Activated T-helper 17 cell treated with anti-CD3 and anti-CD28 coated beads, Interleukin-2, amount 50 U/mL, for 72 hours (primary cell): ENCODE measurements at places on chromosomes 13 and 19.

GRCh38 chr13:39779337-39780265, 124.1 kb downstream of the COG6 start:
- no peaks in the 10 kb centered on the region for H3K36me3 ChIP-seq
- H3K27me3 ChIP-seq = no peaks in the 10 kb centered on the region
- H3K4me1 ChIP-seq = peaks cover 33% of the 10 kb centered on the region
- ATAC-seq = no peak
- H3K27ac ChIP-seq = peak overlapping the region; percentile 91

DNA sequence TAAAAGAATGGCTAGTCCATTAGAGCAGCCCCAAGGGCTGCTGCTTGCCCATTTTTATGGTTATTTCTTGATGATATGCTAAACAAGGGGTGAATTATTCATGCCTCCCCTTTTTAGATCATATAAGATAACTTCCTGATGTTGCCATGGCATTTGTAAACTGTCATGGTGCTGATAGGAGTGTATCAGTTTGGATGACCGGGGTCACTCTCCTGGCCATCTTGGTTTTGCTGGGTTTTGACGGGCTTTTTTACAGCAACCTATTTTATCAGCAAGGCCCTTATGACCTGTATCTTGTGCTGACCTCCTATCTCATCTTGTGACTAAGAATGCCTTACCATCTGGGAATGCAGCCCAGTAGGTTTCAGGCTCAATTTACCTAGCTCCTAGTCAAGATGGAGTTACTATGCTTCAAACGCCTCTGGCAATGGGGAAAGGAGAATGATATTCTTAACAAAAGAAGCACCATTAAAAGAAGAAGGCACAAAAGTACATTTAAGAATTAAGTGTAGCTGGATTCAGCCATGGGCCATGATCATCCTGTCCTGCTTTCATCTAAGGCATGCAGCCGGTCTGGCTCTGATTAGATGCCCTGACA, 1156.0 kb downstream of the PCDH9 start:
- H3K36me3 ChIP-seq = no peaks in the 10 kb centered on the region
- no peaks in the 10 kb centered on the region for H3K4me1 ChIP-seq
- H3K4me3 ChIP-seq = no peak overlapping the region
- no peaks in the 10 kb centered on the region for H3K27me3 ChIP-seq
- no peak for ATAC-seq
- no peak overlapping the region for H3K27ac ChIP-seq

GRCh38 chr13:80477661-80478443, 136.9 kb upstream of the SPRY2 start:
- no peaks in the 10 kb centered on the region for H3K27me3 ChIP-seq
- no peaks in the 10 kb centered on the region for H3K4me1 ChIP-seq
- no peak overlapping the region for H3K27ac ChIP-seq
- no peak overlapping the region for H3K4me3 ChIP-seq
- no peak for ATAC-seq

DNA sequence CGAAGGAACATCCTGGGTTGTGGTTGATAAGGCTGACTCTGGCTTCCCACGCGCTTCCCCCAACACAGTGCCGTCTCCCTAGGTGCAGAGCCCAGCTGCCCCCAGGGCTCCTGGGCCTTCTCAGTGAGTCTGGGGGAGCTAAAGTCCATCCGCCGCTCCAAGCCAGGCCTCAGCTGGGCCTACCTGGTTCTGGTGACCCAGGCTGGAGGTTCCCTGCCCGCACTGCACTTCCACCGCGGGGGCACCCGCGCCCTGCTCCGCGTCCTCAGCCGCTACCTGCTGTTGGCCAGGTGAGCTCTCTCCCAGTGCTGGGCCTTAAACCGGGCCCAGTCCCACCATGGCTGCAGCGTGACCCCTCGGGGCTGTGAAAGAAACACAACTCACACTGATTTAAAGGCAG, 3.7 kb downstream of the TBC1D17 start:
- ATAC-seq = no peak
- no peaks in the 10 kb centered on the region for H3K4me1 ChIP-seq

- H3K27ac ChIP-seq = no peak overlapping the region
- H3K4me1 ChIP-seq = no peaks in the 10 kb centered on the region
- no peaks in the 10 kb centered on the region for H3K36me3 ChIP-seq
- no peak for ATAC-seq
- no peaks in the 10 kb centered on the region for H3K27me3 ChIP-seq
Observed at GRCh38 chr13:80824229-80824628, 483.3 kb upstream of the SPRY2 start.

GRCh38 chr13:59734393-59734792, 429.3 kb downstream of the DIAPH3 start:
- no peak overlapping the region for H3K4me3 ChIP-seq
- H3K27ac ChIP-seq = no peak overlapping the region
- ATAC-seq = peak; percentile 76
- H3K4me1 ChIP-seq = no peaks in the 10 kb centered on the region

DNA sequence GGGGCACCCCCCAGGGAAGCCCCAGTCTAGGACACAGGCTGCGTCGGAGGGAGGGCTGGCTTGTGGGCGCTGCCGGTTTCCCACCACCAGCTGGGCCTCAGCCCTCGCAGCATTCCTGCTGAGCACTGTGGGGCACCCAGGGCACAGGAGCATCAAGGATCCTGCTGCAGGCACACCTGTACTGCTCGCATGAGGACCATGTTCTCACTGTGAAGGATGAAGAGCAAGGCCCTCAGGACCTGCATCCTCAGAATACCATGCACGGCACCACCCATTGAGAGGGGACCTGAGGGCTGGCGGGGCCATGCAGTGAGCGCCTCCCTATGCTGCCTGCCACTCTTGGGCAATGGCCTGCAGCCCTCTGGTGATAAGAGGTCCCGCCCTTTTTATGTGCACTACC, 31.4 kb downstream of the TUBA3C start:
- H3K4me3 ChIP-seq = no peak overlapping the region
- peaks cover 12% of the 10 kb centered on the region for H3K27me3 ChIP-seq
- no peak overlapping the region for H3K27ac ChIP-seq
- no peaks in the 10 kb centered on the region for H3K4me1 ChIP-seq
- ATAC-seq = no peak
- H3K36me3 ChIP-seq = no peaks in the 10 kb centered on the region

- H3K27me3 ChIP-seq = no peaks in the 10 kb centered on the region
- H3K4me3 ChIP-seq = peak overlapping the region; percentile 55
- peaks cover 69% of the 10 kb centered on the region for H3K4me1 ChIP-seq
- peaks cover 4% of the 10 kb centered on the region for H3K36me3 ChIP-seq
Observed at GRCh38 chr19:15283141-15283883, 49.0 kb downstream of the BRD4 start.

GRCh38 chr13:30932481-30933353, at the start of gene TEX26:
TEX26 (plus strand) TSS chr13:30932656; CDS start chr13:30932716, 60 bp downstream.
- no peak within 1 kb of the TSS for H3K4me3 ChIP-seq
- H3K36me3 ChIP-seq = no peaks in the 10 kb centered on the region
- ATAC-seq = no peak
- H3K27me3 ChIP-seq = peaks cover 40% of the 10 kb centered on the region
- H3K4me1 ChIP-seq = no peaks in the 10 kb centered on the region

DNA sequence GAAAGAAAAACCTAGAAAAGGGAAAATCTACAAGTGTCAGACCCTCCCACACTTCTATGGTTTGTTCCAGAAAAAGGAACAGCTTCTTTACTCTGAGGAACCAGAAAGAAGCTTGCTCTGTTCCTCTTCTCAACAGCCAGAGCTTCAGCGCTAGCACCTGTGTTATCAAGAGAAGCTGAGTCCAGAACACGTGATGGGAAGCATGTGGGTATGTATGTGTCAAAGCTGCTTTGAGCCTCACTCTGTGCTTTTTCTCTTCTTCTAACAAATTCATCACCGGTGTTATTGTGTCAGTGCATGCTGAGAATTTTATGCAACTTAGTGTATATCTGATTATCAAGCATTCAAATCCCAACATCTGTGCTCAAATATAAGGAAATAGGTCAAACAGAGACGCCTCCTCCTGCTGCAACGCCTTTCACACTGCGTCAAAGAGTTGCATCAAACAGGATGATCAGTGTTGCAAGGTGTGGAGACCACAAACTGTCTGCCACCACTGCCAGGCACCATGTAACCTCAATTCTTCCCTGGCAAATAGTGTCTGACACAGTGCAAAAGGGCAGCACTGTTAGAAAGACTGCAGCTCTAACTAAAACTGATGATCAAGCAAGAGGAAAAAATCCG, 83.9 kb downstream of the LRRC63 start:
- H3K4me3 ChIP-seq = peak overlapping the region; percentile 85
- peak; percentile 85 for ATAC-seq
- no peaks in the 10 kb centered on the region for H3K27me3 ChIP-seq

DNA sequence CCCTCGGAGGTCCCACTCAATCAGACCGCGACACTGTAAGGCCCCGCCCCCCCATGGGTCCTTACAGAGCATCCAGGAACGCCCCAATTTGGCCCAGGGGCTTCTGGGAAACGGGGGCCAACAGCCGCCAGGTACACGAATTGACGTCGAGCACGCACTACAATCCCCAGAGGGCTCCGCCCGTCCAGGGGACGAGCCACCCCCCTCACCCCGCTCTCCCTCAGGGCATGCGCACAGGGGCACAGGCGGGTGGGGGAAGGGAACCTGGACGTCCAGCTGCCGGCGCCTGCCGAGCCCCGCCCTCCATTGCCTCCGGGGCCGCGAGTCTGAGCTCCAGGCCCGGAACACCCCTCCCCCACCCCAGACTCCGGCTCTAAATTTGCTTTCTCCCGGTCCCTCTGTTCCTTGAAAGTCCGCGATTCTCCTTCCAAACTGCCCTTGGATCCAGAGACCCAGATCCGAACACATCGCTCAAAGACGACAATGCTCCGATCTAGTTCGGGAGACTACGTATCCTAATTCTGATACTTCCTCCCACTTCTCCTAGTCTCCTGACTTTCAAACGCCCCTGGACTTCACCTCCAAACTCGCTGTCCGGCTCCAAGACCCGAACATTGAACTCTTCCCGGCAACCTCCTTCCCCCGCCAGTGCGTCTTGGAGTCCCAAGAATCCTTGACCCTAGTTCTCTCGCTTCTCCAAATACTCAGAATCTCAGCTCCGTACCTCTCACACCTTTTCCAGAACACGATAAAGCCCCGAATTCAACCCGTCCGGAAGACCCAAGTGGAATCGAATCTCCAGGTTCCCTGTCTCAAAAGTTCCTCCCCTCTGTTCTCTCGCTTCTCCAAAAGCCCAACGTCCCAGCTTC, 770 bp downstream of the SERTAD3 start:
- H3K4me3 ChIP-seq = peak overlapping the region; percentile 93
- ATAC-seq = peak; percentile 83
- H3K27me3 ChIP-seq = no peaks in the 10 kb centered on the region
- peaks cover 11% of the 10 kb centered on the region for H3K4me1 ChIP-seq
- peak overlapping the region; percentile 91 for H3K27ac ChIP-seq
- H3K36me3 ChIP-seq = peaks cover 29% of the 10 kb centered on the region

- H3K36me3 ChIP-seq = no peaks in the 10 kb centered on the region
- ATAC-seq = peak; percentile 59
- peaks cover 40% of the 10 kb centered on the region for H3K4me1 ChIP-seq
- H3K27ac ChIP-seq = peak overlapping the region; percentile 91
- H3K27me3 ChIP-seq = no peaks in the 10 kb centered on the region
Observed at GRCh38 chr13:23751195-23751594, 138.0 kb downstream of the MIPEP start.

- no peak for ATAC-seq
- H3K27ac ChIP-seq = no peak overlapping the region
- no peak overlapping the region for H3K4me3 ChIP-seq
- peaks cover 16% of the 10 kb centered on the region for H3K27me3 ChIP-seq
- no peaks in the 10 kb centered on the region for H3K4me1 ChIP-seq
Observed at GRCh38 chr13:112134391-112135075, 67.6 kb downstream of the SOX1 start.

DNA sequence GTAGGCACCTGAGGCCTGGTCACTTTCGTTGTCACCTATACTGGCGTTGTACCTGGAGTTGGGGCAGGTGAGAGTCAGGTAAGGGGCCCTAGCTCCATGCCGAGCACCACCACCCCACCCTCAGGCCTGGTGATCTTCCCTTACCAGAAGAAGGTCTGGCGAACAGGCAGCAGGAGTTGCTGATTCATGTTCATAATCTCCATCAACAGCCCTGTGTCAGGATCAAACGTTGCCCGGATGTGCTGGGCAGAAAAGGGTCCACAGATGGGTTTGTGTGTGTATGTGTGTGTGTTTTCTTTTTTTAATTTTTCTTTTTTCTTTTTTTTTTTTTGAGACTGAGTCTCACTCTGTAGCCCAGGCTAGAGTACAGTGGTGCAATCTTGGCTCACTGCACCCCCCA, 14.3 kb downstream of the MAN2B1 start:
- no peaks in the 10 kb centered on the region for H3K27me3 ChIP-seq
- H3K4me3 ChIP-seq = no peak overlapping the region
- no peak overlapping the region for H3K27ac ChIP-seq
- peaks cover 77% of the 10 kb centered on the region for H3K36me3 ChIP-seq
- ATAC-seq = no peak

DNA sequence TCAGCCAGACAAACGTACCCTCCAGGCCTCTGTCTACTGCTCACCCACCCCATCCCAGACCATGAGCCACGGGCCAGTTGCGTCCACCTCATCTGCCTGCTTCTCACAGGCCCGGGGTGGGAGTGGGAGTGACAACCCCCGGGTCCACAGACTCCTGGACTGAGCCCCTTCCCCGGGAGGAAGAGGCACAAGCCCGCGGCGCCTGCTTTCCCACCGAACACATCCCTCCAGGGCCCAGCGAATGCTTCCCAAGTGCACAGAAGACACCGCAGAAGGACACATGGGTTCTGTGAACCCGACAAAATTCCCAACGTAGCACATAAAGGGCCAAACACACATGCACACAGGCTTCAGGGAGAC, 18.0 kb upstream of the PLPP2 start:
- peaks cover 30% of the 10 kb centered on the region for H3K36me3 ChIP-seq
- no peak for ATAC-seq
- H3K27ac ChIP-seq = no peak overlapping the region
- no peak overlapping the region for H3K4me3 ChIP-seq
- no peaks in the 10 kb centered on the region for H3K27me3 ChIP-seq

GRCh38 chr13:59671881-59672280, 491.8 kb downstream of the DIAPH3 start:
- H3K4me3 ChIP-seq = no peak overlapping the region
- no peaks in the 10 kb centered on the region for H3K36me3 ChIP-seq
- H3K4me1 ChIP-seq = no peaks in the 10 kb centered on the region

DNA sequence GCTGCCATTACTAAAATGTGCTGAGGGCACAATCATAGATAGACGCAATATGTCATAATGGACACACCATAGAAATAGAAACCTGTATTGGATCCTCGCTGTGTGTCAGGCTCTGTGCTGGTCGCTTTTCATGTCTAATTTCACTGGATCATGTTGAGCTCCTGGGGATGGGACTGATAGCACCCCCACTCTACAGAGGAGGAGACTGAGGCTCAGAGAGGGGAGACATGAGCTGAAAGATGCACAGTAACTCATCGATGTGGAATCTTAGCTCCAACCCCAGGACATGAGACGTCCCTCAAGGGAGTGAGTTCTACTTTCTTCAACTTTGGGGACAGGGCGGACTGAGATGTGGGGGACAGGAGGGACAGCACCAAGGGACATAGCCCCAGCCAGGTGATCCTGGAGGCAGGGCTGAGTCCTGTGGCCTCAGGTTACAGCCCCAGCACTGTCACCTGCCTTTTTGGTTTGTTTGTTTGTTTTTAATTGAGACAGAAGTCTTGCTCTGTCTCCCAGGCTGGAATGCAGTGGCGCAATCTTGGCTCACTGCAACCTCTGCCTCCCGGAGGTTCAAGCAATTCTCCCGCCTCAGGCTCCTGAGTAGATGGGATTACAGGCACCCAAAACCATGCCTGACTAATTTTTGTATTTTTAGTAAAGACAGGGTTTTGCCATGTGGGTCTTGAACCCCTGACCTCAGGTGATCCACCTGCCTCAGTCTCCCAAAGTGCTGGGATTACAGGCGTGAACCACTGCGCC, 6.6 kb upstream of the GIPC1 start:
- no peak overlapping the region for H3K27ac ChIP-seq
- no peak overlapping the region for H3K4me3 ChIP-seq
- ATAC-seq = no peak
- no peaks in the 10 kb centered on the region for H3K27me3 ChIP-seq
- H3K4me1 ChIP-seq = peaks cover 14% of the 10 kb centered on the region
- H3K36me3 ChIP-seq = no peaks in the 10 kb centered on the region
